ENCODE measurements at places on chromosomes 6 and 20.

GRCh38 chr6:14897831-14898230, 348.0 kb upstream of the JARID2 start:
- DNase-seq, result no peak

GRCh38 chr20:2691127-2691526, 1.5 kb upstream of the EBF4 start:
- DNase-seq, result no peak

GRCh38 chr6:107740496-107741190, 83.5 kb downstream of the SCML4 start:
- DNase-seq, result no peak

- peak; percentile 10 for DNase-seq
These were observed 115.4 kb downstream of the SLX4IP start for GRCh38 chr20:10550204-10551118.

DNA sequence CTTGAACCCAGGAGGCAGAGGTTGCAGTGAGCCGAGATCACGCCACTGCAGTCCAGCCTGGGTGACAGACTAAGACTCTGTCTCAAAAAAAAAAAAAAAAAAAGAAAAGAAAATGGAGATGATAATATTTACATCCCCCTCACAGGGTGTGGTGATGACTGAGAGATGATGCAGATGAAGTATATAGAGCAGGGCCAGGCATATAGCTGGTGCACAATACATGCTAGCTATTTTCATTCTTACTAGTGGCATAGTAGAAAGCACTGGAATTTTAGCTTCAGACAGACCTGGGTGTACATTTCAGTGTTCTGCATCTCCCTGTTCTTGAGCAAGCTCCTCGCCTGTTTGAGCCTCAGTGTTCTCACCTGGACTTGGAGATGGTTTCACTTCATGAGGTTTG, 36.9 kb downstream of the CEBPB start:
- no peak for DNase-seq

GRCh38 chr20:62045118-62045517, 20.6 kb downstream of the TAF4 start:
- no peak for DNase-seq

DNA sequence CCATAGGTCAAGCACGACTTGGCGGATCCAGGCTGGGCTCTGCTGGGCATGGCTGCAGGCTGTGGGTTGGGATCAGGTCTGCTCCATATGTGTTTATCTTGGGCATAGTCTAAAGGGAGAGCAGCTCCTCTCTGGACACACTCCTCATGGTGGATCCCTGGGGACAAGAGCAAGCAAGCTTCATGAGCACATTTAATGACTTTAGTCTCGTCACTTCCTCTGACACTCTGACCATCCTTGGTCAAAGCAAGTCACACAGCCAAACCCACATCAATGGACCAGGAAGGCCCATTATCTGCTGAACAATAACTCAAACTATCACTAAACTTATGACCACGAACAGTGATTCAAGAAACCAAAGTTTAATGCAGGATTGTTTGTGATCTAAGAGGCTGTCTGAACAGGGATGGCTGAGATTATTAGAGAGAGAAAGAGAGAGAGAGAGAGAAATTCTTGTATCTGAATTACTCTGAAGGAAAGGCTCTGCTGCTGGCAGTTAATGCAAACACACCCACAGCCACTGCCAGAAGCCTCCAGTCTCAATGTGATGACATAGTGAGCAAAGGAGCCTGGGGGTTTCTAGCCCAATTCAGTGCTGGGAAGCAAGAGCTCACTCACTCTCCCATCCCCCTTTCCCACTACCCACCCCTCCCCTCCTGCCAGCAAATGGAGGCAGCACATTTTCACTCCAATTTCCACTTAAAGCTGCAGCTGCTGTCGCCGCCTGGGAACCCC, 490.2 kb upstream of the SULF2 start:
- DNase-seq, result no peak

DNA sequence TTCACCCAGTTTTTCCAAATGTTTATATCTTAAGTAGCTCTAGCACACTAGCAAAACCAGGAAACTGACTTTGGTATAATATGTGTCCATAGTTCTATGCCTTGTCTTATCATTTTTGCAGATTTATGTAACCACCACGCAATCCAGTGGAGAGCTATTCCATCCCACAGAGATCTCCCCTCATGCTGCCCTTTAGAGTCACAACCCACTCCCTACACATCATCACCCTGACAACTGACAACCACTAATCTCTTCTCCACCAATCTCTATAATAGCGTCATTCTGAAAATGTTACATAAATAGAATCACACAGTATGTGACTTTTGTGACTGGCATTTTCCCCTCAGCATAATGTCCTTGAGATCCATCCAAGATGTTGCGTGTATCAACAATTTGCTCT, 29.1 kb downstream of the HLA-DRB5 start:
- DNase-seq, result no peak

DNA sequence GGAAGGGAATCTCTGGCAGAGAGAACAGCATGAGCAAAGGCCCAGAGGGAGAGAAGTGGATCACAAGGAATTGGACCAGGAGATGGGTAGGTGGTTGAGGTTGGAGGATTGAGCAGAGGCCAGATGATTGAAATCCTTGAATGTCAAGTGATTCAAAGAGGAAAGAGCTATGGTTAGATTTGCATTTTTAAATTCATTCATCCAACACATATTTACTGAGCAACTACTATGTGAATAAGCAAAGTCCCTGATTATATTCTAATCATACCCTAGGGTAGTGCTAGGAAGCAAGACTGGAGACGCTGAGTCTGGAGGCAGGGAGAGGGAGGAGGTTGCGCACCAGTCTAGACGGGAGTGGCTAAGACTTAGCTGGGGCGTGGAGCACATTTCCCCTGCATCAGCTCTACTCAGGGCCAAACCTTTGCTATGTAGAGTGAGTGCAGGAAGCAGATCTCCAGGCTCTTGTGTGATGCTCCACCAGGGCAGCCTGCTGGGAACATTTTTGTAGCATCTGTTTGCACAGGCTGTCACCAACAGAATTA, 40.2 kb downstream of the EYA2 start:
- DNase-seq, result no peak

All from CD4-positive, alpha-beta T cell treated with Interleukin-1 beta for 1 hour (primary cell).